ENCODE measurements at places on chromosomes 12 and 14.

- peak; percentile 74 for DNase-seq
Observed at GRCh38 chr14:35374263-35374712, 30.3 kb downstream of the NFKBIA start.

GRCh38 chr12:116525418-116526001, 33.7 kb upstream of the MAP1LC3B2 start:
- DNase-seq, result peak; percentile 74

GRCh38 chr12:90335566-90335965, 619.4 kb downstream of the CCER1 start:
- no peak for DNase-seq

- no peak for DNase-seq
Observed at GRCh38 chr14:71803539-71804260, 128.5 kb upstream of the RGS6 start.

GRCh38 chr12:132422381-132423043, 67.4 kb upstream of the FBRSL1 start:
- no peak for DNase-seq

GRCh38 chr14:39203659-39204606, 28.9 kb downstream of the PNN start:
- DNase-seq, result no peak

DNA sequence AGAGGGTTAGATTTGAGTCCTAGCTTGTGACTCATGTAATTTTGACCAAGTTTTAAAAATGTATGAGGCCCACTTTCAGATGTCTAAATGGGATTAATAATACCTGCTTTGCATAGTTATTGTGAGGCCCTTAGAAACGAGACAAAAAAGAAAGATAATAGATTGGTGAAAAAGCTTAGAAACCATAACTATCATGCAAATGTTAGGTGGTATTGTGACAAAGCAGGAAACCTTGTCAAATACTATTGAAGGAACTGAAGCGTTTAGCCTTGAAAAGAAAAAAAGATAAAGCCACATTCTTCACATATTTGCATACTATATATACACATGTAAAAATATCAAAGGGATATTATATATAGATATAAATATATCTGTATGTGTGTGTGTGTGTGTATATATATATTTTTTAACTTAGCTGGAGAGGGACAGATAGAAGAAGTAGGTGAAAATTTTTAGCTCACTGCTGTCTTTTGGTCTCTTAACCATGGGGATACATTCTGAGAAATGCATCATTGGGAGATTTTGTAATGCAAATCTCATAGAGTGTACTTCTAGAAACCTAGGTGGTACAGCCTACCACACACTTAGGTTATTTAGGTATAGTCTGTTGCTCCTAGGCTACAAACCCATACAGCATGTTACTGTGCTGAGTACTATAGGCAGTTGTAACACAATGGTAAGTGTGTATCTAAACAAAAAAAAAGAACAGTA, 270.3 kb downstream of the CCDC91 start:
- no peak for DNase-seq

DNA sequence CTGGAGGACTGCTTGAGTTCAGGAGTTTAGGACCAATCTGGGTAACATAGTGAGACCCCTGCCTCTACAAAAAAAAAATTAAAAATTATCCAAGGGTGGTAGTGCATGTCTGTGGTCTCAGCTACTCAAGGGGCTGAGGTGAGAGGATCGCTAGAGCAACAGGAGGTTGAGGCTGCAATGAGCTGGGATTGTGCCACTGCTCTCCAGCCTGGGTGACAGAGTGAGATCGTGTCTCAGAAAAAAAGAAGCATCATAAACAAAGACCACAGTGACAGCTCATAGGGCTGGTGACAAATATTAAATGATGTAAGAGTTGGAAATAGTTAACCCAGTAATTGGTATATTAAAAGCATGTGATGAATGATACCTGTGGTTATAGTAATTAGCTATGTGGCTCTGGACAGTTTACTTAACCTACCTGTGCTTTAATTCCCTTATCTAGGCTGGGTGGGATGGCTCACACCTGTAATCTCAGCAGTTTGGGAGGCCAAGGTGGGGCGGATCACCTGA, 68.0 kb downstream of the GSC start:
- DNase-seq, result no peak

- no peak for DNase-seq
Observed at GRCh38 chr12:93536766-93537488, 35.5 kb upstream of the SOCS2 start.

DNA sequence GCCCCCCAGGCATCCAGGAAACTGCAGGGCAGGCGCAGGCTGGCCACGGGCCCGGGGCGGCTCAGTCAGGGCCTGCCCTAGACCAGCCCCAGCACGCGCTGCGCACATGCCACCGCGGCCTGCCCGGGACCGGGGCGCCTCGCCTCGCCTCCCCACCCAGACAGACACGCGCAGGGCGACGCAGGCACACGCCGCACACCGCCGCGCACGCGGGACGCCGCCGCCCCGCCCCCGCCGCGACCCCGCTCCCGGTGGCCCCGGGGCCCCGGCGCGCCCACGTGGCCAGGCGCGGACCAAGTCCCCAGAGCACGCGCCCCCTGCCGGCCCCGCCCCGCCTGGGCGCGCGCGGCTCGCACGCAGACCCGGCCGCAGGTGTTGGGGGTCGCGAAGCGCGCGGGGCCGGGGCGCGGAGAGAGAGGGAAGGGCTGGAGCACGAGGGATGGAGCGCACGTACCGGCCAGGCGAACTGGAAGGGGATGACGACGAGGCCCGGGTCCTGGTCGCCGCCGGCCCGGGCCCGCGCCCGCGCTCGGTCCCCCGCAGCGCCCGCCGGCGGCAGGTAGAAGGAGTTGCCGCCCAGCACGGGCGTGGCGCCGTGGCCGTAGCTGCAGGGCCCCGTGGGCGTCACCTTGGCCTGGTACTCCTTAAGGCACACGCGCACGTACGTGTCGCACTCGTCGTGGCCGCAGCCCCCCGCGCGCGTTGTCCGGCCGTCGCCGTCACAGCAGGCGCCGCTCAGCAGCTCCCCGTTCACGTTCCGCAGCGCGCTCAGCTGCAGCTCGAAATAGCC, 1.1 kb downstream of the JAG2 start:
- DNase-seq, result no peak

DNA sequence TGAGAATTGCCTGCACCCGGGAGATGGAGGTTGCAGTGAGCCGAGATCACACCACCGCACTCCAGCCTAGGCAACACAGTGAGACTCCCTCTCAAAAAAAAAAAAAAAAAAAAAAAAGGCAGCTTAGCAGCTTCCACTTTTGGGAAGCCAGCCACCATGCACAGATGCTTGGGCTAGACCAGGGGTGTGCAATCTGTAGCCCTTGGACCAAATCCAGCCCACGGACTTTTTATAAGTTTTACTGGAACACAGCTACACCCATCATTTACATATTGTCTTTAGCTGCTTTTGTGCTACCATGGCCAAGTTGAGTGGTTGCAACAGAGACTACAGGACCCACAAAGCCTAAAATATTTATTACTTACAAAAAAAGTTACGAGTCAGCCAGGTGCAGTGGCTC, 6.7 kb downstream of the CIT start:
- DNase-seq, result no peak

DNA sequence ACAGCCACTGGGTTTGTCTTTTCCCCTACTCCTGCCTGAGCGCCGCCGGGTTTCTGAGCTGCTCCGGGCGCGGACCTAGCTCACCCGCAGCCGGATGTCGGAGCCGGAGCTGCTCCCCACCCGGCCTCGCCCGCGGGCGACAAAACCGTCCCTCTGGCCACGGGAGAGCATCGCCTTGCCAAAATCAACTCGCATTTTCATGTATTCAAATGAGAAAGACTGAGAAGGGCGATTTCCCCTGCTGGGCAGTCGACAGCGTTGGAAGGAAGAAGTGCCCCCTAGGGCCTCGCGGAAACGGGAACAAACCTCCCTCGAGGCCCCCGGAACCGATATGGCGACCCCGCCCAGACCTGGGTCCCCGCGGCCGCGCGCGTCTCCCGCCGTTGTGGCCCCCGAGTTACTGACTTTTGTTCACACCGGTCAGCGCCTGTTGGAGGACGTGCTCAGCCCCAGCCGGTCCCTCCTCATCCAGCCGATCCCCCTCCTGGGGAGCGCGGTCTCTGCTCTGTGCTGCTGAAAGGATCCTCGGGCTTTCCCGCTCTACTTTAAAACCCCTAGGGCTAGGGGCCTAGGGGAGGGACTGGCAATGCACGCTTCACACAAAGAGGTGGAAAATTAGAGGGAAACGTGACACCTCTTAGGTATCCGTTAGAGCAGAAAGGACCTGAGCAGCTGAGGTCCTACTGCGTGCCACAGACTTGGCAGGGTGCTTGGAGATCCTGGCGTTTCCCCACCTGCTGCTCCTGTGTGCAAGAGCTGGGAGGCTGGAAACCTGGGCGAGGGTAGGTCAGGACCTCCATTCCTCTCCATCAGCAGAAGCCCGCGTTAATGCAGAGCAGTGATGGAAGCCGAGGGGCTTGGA, 4.3 kb downstream of the TTC6 start:
- no peak for DNase-seq

DNA sequence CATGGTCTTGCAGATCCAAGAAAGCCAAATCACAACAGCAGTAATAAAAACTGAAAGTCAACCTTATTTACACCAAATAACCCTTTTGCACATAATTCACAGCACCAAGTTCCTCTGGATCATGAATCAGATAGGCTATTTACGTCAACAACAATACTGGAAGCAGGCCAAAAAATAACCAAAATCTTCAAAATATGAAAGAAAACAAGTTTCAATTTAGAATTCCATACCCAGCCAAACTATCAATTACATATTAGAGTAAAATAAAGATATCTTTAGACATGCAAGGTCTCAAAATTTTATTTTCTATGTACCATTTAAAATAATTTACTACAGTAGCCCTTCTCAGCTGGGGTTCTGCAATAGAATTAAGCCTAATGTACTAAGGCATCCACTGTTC, 76.7 kb upstream of the BBS10 start:
- no peak for DNase-seq

DNA sequence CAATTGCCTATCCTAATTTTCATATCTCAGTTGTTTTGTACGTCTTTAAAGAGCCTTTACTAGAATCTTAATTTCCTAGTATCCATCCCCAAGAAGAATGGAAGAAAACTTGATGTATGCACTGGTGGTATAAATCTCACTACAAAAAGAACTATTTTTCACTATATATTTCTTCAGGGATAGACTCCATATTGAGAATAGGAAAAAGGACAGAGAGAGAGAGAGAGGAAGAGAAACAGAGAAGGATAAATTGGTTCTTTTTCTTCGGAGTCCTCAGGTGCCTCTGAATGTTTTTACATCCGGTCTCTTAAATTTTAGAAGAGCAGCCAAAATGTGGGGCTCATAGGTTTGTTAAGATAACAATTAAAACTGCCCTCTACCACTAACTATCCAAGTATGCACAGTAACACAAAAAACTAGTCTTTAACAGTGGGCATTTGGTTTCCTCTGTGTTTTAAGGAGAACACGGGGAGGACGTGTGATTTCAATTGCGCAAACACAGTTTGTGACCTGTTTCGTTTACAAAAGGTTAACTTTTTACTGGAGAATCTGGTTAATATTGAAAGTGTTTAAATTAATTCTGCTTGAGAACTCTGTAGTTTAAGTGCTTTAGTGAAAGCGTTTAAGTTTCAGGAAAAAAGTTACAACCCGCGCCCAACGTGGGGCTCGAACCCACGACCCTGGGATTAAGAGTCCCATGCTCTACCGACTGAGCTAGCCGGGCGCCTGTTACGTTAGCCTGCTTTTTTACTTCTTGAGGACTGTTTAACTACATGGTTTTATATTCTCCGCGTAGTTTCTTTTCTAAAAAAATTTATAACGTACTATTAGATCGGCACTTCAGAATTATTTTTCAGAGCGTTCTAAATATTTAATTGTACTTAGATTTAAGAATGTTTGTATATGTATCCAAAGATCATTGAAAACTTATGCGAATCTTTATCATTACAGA, 5.1 kb upstream of the PSMA3 start:
- peak; percentile 78 for DNase-seq
